ENCODE measurements at places on chromosomes 5 and 9.

GRCh38 chr5:43416803-43417394 is 4.7 kb upstream of the CCL28 start:
- no peak for DNase-seq

- no peak for DNase-seq
Observed at GRCh38 chr9:113922160-113922559, 46.1 kb downstream of the ZNF618 start.

DNA sequence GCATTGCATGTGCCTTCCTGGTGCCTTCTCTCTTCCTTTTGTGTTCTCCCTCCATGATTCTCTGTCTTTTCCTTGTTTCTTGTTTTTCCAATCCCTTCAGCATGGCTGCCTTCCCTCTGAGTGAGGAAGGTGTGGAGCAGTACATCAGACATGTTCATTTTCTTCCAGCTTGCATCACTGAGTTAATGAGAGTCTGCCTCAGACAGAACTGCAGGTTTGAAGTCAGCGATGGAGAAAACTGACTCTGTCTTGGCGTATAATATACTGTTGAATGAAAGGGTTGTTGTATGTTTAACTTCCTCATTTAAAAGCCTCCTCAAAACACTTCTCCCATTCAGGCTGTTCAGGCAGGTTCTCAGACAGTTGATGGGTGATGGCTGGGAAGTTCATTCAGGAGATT is 129.3 kb downstream of the KDM4C start:
- no peak for DNase-seq

GRCh38 chr5:88889189-88890069 is 6.4 kb upstream of the MEF2C start:
- no peak for DNase-seq

DNA sequence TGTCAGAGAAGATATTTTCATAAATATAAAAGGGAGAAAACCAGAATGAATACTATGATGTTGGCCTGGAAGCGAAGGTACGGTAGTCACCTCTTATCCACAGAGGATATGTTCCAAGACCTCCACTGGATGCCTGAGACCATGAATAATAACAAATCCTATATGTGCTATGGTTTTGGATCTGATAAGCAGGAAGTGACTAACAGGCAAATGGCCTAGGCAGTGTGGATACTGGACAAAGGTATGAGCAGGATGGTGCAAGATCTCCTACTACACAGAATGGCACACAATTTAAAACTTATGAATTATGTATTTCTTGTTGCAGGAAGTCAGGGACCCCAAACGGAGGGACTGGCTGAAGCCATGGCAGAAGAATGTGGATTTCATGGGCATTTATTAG is 48.2 kb downstream of the ADAMTS12 start:
- no peak for DNase-seq

- no peak for DNase-seq
Observed at GRCh38 chr5:176489077-176489476, 40.9 kb downstream of the FAF2 start.

Data from activated T-helper 1 cell treated with anti-CD3 and anti-CD28 coated beads, Interleukin-12 subunit alpha, Interleukin-12 subunit beta, Interleukin-2, Interleukin-4 antibody, amounts not matched to agents 30 ng/mL and 10 ng/mL and 1 ng/mL, durations not matched to agents 14 hours and 24 hours and 36 hours (primary cell).